ENCODE measurements at places on chromosomes 1 and 21. TPM values are rescaled to one million over a fixed set of nuclear protein-coding genes. Genes with fewer than 3 reads are reported as not detected.

OR2L2 gene
- not detected for total RNA-seq

PRAMEF14 gene
- not detected for total RNA-seq

PPFIA4 gene
- total RNA-seq: 12.5 TPM

PADI3 gene
- not detected for total RNA-seq

UBASH3A gene
- total RNA-seq: not detected

BNIPL gene
- 0.13 TPM for total RNA-seq

WNT2B gene
- total RNA-seq: 0.39 TPM

B3GALT5 gene
- total RNA-seq: 0.08 TPM

LRRIQ3 gene
- 0.91 TPM for total RNA-seq

NPHS2 gene
- not detected for total RNA-seq

WNT9A gene
- total RNA-seq: 0.65 TPM

CLCN6 gene
- 17.1 TPM for total RNA-seq

ADAMTS4 gene
- 11.0 TPM for total RNA-seq

FBXO42 gene
- 24.4 TPM for total RNA-seq

CELA3A gene
- 0.56 TPM for total RNA-seq

ASTN1 gene
- 0.32 TPM for total RNA-seq

ADGRB2 gene
- 17.2 TPM for total RNA-seq

OR2L13 gene
- total RNA-seq: not detected

HTR1D gene
- not detected for total RNA-seq

C4BPB gene
- not detected for total RNA-seq

TESK2 gene
- total RNA-seq: 1.6 TPM

MIXL1 gene
- not detected for total RNA-seq

NHLH2 gene
- total RNA-seq: not detected

HSD3B1 gene
- total RNA-seq: 0.39 TPM

SYCP1 gene
- total RNA-seq: not detected

VWA1 gene
- 35.1 TPM for total RNA-seq

VANGL2 gene
- 2.6 TPM for total RNA-seq

SPRR3 gene
- not detected for total RNA-seq

NBPF4 gene
- total RNA-seq: not detected

CFHR5 gene
- total RNA-seq: not detected

RSPO1 gene
- total RNA-seq: 0.08 TPM

VAMP4 gene
- total RNA-seq: 7.1 TPM

PPIAL4G gene
- total RNA-seq: not detected

LCE2C gene
- total RNA-seq: not detected

KCNH1 gene
- total RNA-seq: 0.78 TPM

FCRL5 gene
- not detected for total RNA-seq

AMY2B gene
- total RNA-seq: 0.65 TPM

SLC26A9 gene
- not detected for total RNA-seq
